ENCODE measurements at places on chromosomes 13 and 19.

DNA sequence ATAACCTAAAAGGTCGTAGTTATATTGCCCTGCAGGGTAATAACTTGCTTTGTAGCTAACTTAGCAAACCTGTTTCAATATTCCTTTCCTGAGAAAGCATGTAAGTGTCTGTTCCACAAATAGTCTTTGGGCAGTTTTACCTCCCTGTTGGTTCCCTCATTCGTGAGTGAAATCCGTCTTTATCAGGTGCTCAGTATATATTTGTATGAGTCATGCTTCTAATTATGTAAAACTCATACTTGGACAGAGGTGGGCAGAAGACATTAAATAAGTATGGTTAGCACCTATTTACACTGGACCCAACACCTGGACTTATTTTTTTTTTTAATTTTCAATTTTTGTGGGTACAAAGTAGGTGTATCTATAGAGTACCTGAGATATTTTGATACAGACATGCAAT lies 44.9 kb upstream of the MEDAG start:
- DNase-seq, result no peak

DNA sequence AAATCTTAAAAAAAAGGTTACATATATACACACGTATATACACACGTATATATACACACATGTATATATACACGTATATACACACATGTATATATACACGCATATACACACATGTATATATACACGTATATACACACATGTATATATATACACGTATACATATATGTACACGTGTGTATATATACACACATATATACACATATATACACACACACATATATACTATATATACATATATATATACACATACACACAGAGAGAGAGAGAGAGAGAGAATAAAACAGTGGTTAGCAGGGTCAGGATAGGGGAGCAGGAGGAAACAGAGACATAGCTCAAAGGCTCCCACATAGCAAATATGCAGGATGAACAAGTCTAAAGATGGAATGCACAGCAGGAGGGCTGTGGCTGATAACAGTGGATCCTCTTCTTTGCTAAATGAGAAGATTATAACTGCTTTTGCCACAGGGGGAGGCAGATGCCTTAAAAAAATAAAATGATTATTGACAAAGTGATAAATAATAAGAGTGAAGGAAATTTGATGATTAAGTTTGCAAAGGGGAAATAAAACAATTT lies 714.5 kb downstream of the UQCRFS1 start:
- DNase-seq, result no peak

- no peak for DNase-seq
These were observed 8.8 kb downstream of the SCEL start for GRCh38 chr13:77544355-77544754.

GRCh38 chr13:28872427-28873176 lies 52.5 kb downstream of the MTUS2 start:
- no peak for DNase-seq

- no peak for DNase-seq
These were observed 498.1 kb downstream of the COG6 start for GRCh38 chr13:40153516-40153915.

DNA sequence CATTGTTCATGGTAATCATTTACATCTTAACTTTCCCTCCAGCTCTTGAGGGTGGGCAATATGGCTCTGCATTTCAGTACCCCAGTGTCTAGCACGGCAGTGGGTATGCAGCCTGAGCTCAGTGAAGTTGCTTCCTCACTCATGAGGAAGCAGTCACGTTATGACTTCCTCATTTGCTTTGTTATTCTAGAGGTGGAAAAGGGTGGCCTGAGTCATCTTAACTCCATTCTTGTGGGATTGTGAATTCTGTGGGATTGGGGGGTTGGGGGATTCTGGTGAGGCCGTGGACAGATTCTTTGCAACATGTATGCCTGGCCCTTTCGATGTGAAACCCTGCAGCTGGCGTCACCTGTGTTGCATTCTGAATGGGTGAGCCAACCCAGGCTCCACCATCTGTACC lies 406.7 kb upstream of the ZNF507 start:
- no peak for DNase-seq

DNA sequence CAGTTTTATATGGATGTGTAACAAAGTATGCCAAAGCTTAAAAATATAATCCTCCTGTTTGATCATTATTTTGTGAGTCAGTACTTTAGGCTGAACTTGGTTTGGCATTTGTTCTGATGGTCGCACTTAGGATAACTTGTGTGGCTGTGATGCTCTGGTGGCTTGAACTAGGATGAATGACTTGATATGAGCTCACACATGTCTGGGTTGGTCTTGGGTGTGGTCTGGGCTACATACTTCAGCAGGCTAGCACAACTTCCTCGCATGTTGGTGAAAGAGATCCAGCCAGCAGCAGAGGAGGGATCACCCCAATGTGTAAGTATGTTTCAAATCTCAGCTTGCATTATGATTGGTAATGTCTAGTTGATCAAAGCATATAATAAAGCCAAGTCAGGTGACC lies 969.1 kb upstream of the PCDH9 start:
- DNase-seq, result no peak

DNA sequence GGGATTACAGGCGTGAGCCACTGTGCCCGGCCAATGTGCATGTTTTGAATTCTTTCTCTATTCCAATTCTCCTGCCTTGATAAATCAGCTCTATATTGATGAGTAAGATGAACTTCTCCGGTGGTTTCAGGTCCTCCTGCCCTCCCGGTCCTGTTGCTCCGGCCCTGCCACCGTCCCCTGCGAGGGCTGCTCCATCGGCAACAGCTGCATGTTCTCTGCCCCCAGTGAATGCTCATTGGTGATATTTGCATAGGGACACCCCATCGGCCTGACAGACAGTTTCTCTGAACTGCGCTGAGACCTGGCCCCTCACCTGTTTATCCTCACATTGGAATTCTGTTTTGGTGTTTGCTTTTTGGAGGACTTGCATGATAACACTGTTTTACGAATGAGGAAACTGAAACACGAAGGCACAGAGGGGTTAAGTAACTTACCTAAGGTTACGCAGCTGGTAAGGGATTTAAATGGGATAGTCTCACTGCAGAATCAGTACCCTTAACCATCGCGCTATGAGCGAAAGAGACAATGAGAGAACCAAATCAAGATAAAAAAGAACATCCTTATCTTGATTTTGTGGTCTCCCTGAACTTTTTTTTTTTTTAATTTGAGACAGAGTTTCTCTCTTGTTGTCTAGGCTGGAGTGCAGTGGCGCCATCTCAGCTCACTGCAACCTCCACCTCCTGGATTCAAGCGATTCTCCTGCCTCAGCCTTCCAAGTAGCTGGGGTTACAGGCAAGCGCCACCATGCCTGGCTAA lies 32.2 kb downstream of the ZNF557 start:
- DNase-seq, result no peak

- no peak for DNase-seq
These were observed 3.6 kb downstream of the LTBP4 start for GRCh38 chr19:40604647-40605215.

GRCh38 chr19:31583148-31583547 lies 233.9 kb upstream of the TSHZ3 start:
- DNase-seq, result no peak

GRCh38 chr13:46663206-46664037 lies 110.5 kb downstream of the LRCH1 start:
- DNase-seq, result no peak

DNA sequence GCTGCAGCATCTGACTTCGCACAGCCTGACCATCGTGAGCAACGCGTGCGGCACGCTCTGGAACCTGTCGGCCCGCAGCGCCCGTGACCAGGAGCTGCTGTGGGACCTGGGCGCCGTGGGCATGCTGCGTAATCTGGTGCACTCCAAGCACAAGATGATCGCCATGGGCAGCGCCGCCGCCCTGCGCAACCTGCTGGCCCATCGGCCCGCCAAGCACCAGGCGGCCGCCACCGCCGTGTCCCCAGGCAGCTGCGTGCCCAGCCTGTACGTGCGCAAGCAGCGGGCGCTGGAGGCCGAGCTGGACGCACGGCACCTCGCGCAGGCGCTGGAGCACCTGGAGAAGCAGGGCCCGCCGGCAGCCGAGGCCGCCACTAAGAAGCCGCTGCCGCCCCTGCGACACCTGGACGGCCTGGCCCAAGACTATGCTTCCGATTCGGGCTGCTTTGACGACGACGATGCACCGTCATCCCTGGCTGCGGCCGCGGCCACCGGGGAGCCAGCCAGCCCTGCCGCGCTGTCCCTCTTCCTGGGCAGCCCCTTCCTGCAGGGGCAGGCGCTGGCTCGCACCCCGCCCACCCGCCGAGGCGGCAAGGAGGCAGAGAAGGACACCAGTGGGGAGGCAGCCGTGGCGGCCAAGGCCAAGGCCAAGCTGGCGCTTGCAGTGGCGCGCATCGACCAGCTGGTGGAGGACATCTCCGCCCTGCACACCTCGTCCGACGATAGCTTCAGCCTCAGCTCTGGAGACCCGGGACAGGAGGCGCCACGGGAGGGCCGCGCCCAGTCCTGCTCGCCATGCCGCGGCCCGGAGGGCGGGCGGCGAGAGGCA lies 13.6 kb downstream of the C19orf25 start:
- DNase-seq, result no peak

DNA sequence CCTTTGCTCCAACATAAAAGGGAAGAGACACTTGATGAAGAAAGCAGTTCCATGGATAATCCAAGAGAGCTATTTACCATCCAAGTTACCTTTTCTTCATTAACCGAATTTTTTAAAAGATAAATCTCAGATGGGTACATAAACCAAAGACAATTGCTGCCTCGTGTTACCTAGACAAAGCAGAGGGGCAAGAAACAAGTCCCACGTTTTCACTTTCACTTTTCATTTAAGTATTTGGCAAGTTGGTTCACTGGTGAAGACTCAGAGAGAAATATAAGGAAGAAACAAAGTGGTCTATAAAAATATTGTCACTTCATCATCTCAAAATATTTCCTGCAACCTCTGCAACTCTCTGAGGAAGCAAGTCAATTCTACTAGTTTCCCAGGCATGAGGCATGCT lies 446.1 kb downstream of the FGF14 start:
- no peak for DNase-seq

DNA sequence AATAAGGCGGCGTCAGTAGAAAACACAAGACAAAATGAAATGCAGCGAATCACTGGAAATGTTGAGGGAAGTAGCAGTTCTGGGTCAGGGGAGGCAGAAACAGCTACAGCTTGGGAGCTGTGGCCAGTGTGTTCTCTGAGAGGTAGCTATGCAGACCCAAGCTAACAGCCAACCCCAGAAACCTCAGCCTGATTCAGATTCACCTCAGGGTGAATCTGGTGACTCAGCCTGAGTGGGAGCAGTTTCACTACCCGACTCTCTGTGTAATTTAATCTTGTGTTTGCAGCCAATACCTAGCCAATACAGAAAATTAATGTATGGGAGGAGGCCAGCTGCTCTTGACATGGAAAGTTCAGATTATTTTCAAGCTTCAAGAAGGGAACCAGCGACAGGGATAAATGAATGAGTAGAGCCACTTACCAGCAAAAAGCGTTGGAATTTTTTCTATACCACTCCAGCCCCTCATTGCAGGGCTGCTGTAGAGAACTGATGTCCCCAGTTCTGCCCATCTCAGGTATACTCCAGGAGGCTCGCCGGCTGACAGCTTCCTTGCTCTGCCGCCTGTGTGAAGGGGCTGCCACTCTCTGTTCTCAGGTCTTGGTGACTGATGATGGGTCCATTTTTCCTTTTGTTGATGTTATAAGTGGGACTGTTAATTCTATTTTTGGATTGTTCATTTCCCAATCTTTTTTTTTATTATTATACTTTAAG lies 8.9 kb downstream of the IGFL3 start:
- DNase-seq, result no peak

DNA sequence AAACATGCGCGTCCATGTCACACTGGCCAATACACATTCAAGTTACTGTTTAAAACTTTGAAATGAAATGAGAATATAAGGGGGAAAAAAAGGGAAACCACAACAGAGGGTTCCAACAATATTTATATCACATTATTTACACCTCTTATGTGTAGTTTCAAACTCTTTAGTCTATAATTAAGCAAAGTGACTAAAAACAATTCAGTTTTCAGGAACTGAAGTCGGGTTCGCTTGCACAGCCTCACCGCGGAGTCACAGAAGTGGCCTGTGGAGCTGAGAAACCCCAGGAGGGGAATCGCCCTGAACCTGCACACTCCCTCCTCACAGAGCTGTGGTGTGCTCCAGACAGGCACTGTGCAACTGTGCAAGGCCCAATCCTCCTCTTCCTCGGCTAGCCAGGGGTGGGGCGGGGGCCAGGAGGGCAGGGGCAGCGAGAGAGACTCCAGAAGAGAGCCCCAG lies 75.9 kb downstream of the STK24 start:
- DNase-seq, result no peak

- no peak for DNase-seq
These were observed 140.2 kb upstream of the PCDH17 start for GRCh38 chr13:57491318-57491717.

DNA sequence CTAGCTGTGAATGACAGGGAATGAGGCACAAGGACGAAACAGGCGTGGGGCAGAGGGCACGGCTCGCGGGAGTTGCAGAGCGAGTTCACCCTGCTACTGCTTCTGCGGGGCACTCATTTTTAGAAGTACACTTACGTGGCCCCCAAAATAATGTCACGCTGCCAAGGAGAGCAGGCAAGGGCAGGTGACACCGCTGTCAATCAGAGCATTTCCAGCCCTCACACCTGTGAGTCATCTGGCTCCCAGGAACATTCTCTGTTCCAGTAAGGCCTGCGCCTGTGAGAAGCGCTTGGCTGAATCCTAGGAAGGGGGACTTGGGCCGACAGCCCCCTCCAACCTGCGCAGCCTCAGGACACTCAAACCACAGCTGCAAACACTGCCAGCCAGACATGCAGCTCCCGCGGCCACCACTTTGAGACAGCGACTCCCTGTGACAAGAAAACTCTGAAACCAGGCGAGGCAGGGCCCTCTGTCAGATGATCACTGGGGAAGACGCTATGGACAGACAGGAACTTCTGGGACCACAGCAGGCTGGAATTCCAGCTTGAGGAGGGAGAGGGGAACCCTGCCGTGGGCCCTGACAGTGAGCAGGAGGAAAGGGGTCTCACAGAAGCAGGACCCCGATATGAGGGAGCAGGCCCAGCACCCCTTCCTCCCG lies 12.7 kb downstream of the DOT1L start:
- no peak for DNase-seq

- DNase-seq, result no peak
These were observed 115.8 kb downstream of the DNAJC15 start for GRCh38 chr13:43139211-43139610.

GRCh38 chr19:7500811-7501450 lies 12.1 kb upstream of the PEX11G start:
- peak; percentile 13 for DNase-seq

DNA sequence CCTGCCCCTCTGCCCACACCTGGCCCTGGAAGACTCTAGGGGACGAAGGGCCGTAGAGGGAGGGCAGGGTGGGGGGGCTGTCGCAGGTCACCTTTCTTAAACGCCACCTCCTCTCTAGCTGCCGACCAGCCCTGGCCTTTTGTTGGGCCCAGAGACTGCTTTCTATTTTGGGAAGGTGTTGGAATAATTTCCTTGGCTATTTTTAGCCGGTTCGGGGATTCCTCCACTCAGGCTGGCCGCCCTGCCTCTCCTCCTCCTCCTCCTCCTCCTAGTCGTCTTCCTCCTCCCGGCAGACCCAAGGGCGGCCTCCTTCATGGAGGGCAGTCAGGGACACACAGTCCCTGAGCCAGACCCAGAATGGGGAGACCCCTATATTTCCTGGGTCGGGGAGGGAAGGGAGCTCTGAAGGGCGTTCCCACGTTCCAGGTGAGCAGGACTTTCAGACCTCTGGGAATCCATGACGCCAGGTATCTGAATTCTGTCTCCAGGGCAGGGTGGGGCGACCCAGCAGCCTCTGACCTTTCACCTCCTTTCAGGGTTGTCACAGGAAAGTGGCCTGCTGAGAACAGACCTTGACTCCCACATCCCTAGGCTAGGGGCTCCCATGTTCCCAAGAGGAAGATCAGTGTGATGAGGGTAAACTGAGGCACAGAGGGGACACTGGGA lies 19.9 kb downstream of the GADD45B start:
- no peak for DNase-seq

GRCh38 chr19:33740811-33741396 lies 55.8 kb upstream of the KCTD15 start:
- no peak for DNase-seq

All from CD4-positive, alpha-beta T cell treated with Interferon gamma for 1 hour (primary cell).